ENCODE measurements at places on chromosomes 4 and X.

DNA sequence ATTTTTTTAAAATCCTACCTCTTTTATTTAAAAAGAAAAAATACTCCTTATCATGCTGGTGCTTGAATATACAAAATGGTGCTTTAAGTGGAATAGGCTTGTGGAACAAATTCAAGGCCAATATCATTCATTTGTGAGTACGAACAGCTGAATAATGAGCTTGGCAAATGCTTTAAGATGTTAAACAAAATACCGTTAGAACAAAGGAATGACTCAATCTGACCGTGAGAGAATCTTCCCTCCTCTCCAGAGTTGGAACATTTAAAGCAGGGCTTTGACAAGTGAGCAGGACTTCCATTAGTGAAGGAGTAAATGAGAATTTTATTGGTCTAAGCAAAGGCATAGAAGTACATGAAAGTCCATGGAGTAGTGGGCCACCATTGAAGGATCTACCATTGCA, 74.5 kb downstream of the DCLK2 start:
- no peak for ATAC-seq

DNA sequence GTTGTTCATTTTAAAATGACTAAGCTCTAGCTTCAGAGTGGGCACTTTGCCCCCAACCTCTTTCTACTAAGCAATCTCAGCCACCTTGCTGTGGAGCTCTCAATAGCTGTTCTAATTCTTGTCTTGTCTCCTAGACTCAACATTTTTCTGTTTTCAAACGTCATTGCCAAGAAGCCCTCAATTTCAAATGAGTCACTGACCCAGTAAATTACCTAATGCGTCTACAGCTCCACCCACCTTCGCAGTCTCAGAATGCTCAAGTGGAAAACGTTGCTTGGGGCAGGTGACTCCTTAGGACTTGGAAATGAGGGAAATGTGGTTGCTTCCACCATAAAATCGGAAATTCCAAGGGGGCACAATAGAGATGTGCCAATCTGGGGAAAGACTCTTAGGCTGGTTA, 59.0 kb downstream of the ING2 start:
- peak; percentile 94 for ATAC-seq

DNA sequence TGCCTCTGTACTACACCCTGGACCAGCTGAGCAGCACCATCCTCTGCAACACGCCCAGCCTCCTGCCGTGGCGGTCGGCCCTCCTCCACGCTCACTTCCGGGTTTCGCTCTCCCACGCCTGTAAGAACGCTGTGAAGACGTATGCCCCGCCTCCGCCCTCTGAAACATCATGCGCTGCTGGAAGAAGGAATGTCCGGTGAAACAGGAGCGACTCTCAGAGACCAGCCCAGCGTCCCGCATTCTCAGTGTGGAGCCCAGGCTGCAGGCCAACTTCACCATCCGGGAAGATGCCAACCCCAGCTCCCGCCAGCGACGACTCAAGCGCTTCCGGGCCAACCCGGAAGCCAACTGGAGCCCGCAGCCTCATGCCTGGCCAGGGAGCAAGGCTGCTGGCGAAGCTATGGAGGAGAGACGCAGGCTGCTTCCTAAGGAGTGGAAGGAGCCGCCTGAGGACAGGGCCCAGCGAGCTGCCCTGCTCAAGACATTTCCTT, 186.1 kb upstream of the SLITRK2 start:
- ATAC-seq, result no peak

GRCh38 chrX:130117166-130117565, 6.9 kb upstream of the ELF4 start:
- ATAC-seq, result no peak

- ATAC-seq, result no peak
These were observed 334.4 kb upstream of the PCDH18 start for GRCh38 chr4:137866671-137867070.

GRCh38 chr4:124948976-124949597, 236.6 kb upstream of the ANKRD50 start:
- no peak for ATAC-seq

DNA sequence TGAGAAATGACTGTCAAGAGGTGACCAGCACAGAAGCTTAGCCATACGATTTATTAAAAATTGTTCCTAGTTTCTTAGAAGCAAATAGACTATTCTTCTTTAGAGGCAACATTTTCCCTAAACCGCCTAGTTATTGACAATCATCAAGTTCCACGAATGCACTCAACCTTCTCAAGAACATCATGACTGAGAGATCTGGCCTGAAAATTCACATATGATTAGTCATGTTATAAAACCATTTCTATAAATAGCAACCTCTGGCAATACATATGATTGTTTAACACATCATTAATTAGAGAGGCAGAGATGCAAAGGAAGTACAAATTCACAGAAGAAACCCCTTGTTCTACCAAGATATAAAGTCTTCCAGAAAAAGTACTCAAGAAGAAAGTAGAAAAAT, 6.7 kb downstream of the NUP62CL start:
- no peak for ATAC-seq

DNA sequence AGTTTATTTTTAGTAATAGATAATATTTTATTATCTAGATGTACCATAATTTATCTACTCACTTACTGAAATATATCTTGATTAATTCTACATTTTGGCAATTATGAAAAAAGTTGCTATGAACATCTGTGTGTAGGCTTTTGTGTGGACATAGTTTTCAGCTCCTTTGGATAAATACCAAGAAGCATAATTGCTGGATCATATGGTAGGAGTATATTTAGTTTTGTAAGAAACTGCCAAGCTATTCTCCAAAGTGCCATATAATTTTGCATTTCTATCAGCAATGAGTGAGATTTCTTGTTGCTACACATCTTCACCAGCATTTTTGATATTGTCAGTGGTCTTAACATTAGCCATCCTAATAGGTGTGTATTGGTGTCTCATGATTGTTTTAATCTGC, 882.6 kb upstream of the GRIA3 start:
- no peak for ATAC-seq

- ATAC-seq, result no peak
These were observed 579 bp downstream of the OGT start for GRCh38 chrX:71533516-71533850.

DNA sequence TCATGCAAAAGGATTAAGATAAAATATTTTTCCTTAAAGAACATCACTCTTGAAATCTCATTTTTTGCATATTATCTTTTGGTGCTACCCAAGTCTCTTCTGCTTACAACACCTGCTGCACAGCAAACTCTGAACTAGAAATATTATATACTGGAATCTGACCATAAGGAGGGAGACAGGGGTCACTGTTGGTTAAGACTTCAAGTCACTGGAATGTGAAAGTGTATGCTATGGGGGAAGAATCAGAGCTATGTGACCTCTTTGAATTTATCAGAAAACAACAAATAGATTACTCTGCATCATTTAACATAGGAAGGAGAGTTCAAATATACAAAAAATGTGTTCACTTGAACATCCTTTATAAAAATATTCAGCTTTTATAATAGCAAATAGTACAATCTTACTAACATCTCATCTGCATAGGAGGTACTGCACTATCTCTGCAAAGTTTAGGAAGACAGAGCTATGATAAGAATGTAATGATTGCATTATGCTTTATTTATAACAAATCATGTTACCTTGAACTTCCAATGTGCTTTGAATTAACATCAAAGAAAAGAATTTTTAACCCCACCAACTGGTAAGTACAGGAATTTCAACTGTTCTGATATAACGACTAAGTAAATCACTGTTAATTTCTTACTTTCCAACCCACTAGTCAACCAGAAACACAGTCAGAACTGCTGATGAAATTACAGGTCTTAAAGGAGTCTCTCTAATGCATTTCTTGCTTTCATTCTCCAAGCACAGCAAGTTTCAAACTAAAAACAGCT, 69.8 kb downstream of the ZNF827 start:
- ATAC-seq, result peak; percentile 65

DNA sequence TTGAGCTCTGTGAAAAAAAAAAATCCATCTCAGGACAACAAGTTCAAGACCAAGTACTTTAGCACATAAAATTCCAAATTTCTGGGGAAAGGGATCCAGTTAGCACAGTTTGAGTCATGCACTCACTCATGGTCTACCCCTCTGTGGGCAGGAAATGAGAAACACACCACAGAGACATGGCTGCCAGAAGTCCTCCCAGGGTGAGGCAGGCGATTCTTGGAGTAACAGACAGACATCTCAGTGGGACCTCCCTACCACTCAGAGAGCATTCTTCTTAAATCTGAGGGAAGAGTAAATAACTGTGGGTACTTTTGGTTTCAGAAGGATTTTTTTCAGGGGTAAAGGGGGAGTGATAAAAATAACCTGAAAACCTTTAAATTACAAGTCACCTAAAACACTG, 14.1 kb downstream of the CXCL1 start:
- no peak for ATAC-seq

GRCh38 chr4:87465739-87466366, 43.5 kb downstream of the NUDT9 start:
- no peak for ATAC-seq

- ATAC-seq, result peak; percentile 89
These were observed 20.1 kb upstream of the SASH3 start for GRCh38 chrX:129759576-129760061.
